ENCODE measurements at places on chromosomes 13 and 19. TPM values are rescaled to one million over a fixed set of nuclear protein-coding genes. Genes with fewer than 3 reads are reported as not detected.
A peak's percentile ranks its signal among the peaks of the same experiment; 100 is the strongest.

Gene ZNF584
- total RNA-seq = 16.8 TPM

Gene SIGLEC12
- total RNA-seq = 0.11 TPM

Gene MATK
- 0.14 TPM for total RNA-seq

Gene KLK8
- total RNA-seq = not detected

Gene APOE
- 24.1 TPM for total RNA-seq

Gene UBE2L5
- not detected for total RNA-seq

Gene LHB
- total RNA-seq = not detected

DNA sequence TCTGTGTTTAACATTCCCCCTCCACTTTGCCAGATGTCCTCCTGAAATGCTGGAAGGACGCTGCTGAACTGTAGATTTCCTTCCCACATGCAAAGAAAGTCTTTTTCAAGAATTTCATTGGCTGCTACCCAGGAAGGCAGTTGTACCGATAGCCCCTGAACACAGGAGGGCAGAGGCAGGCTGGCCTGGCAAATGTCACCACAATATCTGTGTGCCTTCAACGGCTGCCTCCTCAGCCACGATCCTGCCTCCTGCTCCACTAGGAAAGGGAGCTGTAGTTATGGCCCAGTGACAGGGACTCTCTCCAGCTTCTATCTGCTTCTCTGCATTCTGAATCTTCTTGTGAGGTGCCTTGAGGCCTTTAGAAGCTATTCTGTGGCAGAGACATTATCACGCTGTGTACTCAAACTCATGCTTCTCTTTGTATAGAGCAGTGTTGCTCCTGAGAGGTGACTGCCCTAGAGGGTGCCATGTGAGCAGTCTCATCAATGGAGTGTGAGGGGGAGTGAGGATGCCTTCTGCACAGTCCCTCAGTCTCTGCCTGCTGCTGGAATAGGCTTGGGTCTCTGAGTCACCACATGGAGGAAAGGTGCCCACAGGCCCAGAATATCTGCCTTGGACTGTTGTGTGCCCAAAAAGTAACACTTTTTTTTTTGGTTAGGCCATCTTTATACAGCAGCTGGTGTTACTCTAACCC, 279.8 kb downstream of the DNAJC15 start:
- peak overlapping the region; percentile 40 for H3K27ac ChIP-seq
- DNase-seq = peak; percentile 54
- no peaks in the 10 kb centered on the region for H3K36me3 ChIP-seq

- no peak overlapping the region for H3K27ac ChIP-seq
- DNase-seq = no peak
- H3K4me3 ChIP-seq = no peak overlapping the region
Observed at GRCh38 chr13:83733293-83733692, 149.0 kb downstream of the SLITRK1 start.

GRCh38 chr13:80817979-80818378, 477.1 kb upstream of the SPRY2 start:
- no peak for DNase-seq
- no peak overlapping the region for H3K4me3 ChIP-seq
- H3K27ac ChIP-seq = no peak overlapping the region
- H3K36me3 ChIP-seq = no peaks in the 10 kb centered on the region

DNA sequence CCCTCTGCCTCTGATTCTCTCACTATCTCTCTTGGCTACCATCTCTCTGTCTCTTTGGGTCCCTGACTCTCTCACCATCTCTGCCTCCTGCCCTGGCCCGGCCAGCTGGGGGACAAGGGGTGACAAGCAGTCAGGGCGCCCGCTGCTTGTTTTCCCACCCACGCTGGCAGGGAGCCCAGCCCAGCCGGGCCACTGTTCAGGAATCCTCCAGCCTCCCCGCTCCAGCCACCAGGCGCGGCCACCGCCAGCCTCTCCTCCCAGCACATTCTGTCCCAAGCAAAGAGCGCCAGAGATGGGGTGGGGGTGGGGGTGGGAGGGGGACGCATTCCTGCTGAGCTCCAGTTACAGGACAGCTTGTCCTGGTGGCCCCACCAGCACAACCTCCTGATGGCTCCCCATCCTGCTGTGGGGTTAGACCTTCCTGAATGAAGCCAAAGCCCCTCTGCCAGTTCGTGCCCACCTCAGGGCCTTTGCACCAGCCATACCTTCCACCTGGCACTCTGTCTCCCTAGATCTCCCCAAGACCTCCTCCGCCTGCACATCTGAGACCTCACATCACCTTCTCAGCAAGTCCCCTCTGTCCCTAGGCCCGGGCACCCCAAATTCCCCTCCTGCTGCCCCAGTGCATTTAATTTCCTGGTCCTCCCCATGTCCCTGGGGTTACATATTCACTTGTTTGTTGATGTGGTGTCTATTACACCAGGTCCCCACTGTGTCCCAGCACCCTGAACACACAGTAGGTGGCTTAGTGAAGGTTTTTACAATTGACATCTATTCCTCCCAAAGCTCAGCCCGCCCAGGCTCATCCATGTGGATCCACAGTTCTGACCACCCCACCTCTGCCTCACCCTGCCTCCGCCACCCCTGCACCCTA, 12.5 kb downstream of the ARRDC2 start:
- peaks cover 94% of the 10 kb centered on the region for H3K4me1 ChIP-seq
- no peaks in the 10 kb centered on the region for H3K27me3 ChIP-seq
- H3K36me3 ChIP-seq = peaks cover 3% of the 10 kb centered on the region
- peak; percentile 96 for DNase-seq
- peak overlapping the region; percentile 17 for H3K4me3 ChIP-seq

GRCh38 chr19:11261971-11262839, at the start of gene DOCK6:
DOCK6 (minus strand) TSS chr19:11262524; CDS start chr19:11262440, 84 bp downstream.
- DNase-seq = peak; percentile 49

GRCh38 chr19:55528030-55528803, 8.7 kb downstream of the SBK2 start:
- H3K4me3 ChIP-seq = no peak overlapping the region
- no peak overlapping the region for H3K27ac ChIP-seq
- peaks cover 15% of the 10 kb centered on the region for H3K4me1 ChIP-seq
- no peaks in the 10 kb centered on the region for H3K36me3 ChIP-seq

GRCh38 chr19:56637976-56638555, 4.9 kb upstream of the SMIM17 start:
- H3K4me1 ChIP-seq = no peaks in the 10 kb centered on the region
- no peak overlapping the region for H3K27ac ChIP-seq
- peaks cover 5% of the 10 kb centered on the region for H3K36me3 ChIP-seq
- no peak overlapping the region for H3K4me3 ChIP-seq
- H3K27me3 ChIP-seq = peaks cover 13% of the 10 kb centered on the region

DNA sequence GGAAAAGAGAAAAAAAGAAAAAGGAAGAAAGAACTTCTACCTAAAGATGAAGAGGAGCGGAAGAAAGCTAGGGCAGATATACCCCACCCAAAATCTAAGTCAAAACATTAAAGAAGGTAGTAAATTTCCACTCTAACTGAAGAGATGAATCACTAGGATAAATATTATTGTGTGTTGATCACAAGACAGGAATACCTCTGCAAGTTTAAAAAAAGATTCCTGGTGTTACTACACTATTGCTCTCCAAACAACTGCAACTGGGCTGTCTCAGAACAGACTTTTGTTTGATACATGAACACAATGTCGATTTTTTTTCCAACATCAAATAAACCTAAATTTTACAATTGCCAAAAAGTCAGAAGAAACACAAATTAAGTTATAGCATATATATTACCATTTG, 6.8 kb downstream of the HSPH1 start:
- H3K4me3 ChIP-seq = no peak overlapping the region
- peaks cover 14% of the 10 kb centered on the region for H3K4me1 ChIP-seq
- H3K27me3 ChIP-seq = no peaks in the 10 kb centered on the region
- DNase-seq = no peak
- no peak overlapping the region for H3K27ac ChIP-seq

- peaks cover 26% of the 10 kb centered on the region for H3K4me1 ChIP-seq
- DNase-seq = no peak
- no peak overlapping the region for H3K4me3 ChIP-seq
- no peak overlapping the region for H3K27ac ChIP-seq
- H3K36me3 ChIP-seq = no peaks in the 10 kb centered on the region
- H3K27me3 ChIP-seq = peaks cover 44% of the 10 kb centered on the region
Observed at GRCh38 chr19:18108897-18109296, 11.3 kb downstream of the MAST3 start.

DNA sequence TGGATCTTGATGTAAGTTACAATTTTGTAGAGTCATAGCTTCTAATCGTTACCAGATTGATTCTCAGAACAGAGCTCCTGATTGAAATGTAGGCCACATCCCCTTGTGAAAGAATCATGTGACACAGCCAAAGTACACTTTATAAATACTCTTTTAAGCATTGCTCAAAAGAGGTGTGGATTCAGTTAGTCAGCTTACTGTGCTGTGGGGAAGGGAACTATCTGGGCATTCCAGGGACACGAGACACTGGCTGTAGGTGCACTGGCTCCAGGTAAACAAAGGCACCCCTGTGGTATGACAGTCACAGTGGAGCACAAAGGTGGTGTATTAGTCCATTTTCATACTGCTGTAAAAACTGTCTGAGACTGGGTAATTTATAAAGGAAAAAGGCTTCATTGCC, 222.8 kb downstream of the LIG4 start:
- DNase-seq = no peak
- no peak overlapping the region for H3K4me3 ChIP-seq
- no peaks in the 10 kb centered on the region for H3K36me3 ChIP-seq
- no peak overlapping the region for H3K27ac ChIP-seq

Data from left ventricle myocardium inferior (tissue), 1 donor.